ENCODE measurements at places on chromosomes 1 and 21. TPM values are rescaled to one million over a fixed set of nuclear protein-coding genes. Genes with fewer than 3 reads are reported as not detected.

- no peak overlapping the region for H3K4me3 ChIP-seq
- no peaks in the 10 kb centered on the region for H3K36me3 ChIP-seq
- peaks cover 3% of the 10 kb centered on the region for H3K27me3 ChIP-seq
- no peak overlapping the region for H3K27ac ChIP-seq
These were observed 36.4 kb downstream of the DNM3 start for GRCh38 chr1:171877701-171878100.

DNA sequence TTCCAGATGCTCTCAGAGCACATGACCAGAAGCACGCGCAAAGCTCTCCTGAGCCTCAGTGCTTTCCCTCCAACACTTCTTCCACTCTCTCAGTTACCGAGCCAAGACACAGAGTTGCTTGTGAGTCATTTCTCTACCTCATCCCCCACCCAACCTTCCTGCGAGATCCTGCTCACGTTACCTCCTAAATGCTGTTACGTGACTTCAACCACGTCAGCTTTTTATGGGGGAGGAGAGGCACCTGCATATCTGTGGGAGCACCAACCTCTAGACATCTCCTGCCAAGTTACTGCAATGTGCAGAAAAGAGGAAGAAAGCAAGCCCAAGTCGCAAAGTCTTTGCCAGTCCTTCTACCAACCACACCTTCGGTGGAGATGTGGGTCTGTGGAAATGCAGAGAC is 27.2 kb upstream of the ERG start:
- H3K27ac ChIP-seq, result no peak overlapping the region
- DNase-seq, result no peak
- no peak overlapping the region for H3K4me3 ChIP-seq

DNA sequence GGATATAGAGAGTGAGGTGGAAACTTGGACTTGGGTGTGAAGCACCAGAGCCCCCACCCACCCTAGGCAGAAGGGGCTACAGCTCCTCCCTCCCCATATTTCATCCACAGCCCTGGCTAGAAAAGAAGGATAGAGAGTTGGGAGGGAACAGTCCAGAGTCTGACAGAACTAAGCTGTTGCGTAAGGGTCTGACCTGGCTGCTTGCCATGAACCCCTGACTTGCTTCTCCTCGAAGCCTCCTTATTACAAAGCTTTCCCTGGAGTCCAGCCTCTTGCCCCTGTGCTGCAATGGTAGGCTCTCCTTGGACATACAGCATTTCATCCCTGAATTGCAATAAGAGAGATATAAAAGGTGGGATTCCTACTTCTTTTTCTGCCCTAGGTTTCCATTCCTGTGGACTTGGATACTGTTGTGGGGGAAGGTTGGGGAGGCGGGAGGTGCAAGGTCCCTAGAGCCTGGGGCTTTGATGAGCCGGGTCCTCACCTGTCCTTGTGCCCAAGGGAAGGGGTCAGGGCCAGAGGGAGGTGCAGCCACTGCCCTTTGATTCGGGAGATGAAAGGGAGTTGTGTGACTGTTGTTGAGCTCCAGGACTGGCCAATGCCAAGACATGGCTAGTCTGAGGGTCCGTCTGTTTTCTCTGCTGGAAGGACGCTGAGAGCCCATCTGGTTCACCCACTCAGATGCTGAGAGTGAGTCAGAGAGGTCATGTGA is 2.7 kb downstream of the RHBG start:
- DNase-seq, result no peak
- no peak overlapping the region for H3K27ac ChIP-seq
- H3K36me3 ChIP-seq, result no peaks in the 10 kb centered on the region
- no peak overlapping the region for H3K4me3 ChIP-seq
- peaks cover 5% of the 10 kb centered on the region for H3K4me1 ChIP-seq

GRCh38 chr1:115158181-115158580 is 68.9 kb upstream of the TSPAN2 start:
- H3K4me3 ChIP-seq, result no peak overlapping the region
- H3K36me3 ChIP-seq, result no peaks in the 10 kb centered on the region
- H3K4me1 ChIP-seq, result no peaks in the 10 kb centered on the region
- DNase-seq, result no peak
- no peaks in the 10 kb centered on the region for H3K27me3 ChIP-seq

DNA sequence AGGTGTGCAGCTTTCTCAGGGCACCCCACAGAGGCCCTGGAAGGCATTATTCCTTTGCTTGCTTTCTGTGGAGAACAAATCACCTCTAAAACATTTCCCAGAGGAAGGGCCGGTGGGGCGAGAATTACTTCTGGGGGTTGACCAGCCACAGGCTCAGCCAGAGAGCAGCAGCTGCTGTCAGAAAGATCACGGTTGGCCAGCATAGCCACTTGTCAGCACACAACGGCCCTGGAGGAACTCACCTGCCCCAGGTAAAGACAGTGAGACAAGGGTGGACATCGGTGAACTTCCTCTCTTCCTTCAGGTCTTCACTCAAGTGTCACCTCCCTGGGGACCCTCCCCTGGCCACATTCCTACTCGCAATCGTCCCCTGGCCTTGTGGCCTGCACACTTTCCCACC is 69.5 kb upstream of the CLDN14 start:
- no peaks in the 10 kb centered on the region for H3K27me3 ChIP-seq
- no peaks in the 10 kb centered on the region for H3K4me1 ChIP-seq

GRCh38 chr1:23611601-23612327 is 52.5 kb upstream of the ID3 start:
- DNase-seq, result peak; percentile 84
- peak overlapping the region; percentile 78 for H3K27ac ChIP-seq
- peak overlapping the region; percentile 51 for H3K4me3 ChIP-seq

- no peak overlapping the region for H3K27ac ChIP-seq
- no peak for DNase-seq
- no peaks in the 10 kb centered on the region for H3K27me3 ChIP-seq
- no peaks in the 10 kb centered on the region for H3K36me3 ChIP-seq
- no peaks in the 10 kb centered on the region for H3K4me1 ChIP-seq
- H3K4me3 ChIP-seq, result no peak overlapping the region
These were observed 20.0 kb upstream of the BCAR3 start for GRCh38 chr1:93701629-93702028.

DNA sequence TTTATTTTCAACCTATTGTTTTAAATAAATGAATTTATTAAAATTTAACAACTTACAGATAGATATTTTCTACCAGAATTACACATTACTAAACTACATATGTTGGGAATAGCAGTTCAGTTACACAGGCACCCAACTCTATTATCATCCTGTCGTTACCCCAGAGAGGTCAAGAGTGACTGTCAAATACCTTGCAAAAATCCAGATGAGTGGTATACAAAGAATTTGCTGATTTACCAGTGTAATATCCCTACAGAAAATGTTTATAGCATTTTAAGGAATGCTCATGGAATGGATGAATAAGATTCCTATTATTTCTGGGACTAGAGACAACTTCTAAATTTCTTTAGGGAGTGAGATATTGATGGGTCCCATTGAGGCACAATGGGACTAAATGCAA is 300.7 kb upstream of the RGS18 start:
- H3K27me3 ChIP-seq, result no peaks in the 10 kb centered on the region
- no peak overlapping the region for H3K27ac ChIP-seq
- H3K36me3 ChIP-seq, result no peaks in the 10 kb centered on the region
- DNase-seq, result no peak

- H3K36me3 ChIP-seq, result no peaks in the 10 kb centered on the region
- H3K27ac ChIP-seq, result no peak overlapping the region
- no peak for DNase-seq
- H3K4me3 ChIP-seq, result no peak overlapping the region
These were observed 82.4 kb downstream of the RGS21 start for GRCh38 chr1:192399161-192399560.

- DNase-seq, result no peak
- peaks cover 6% of the 10 kb centered on the region for H3K4me1 ChIP-seq
- peaks cover under 1% of the 10 kb centered on the region for H3K36me3 ChIP-seq
- H3K27ac ChIP-seq, result no peak overlapping the region
- no peak overlapping the region for H3K4me3 ChIP-seq
- H3K27me3 ChIP-seq, result no peaks in the 10 kb centered on the region
These were observed 24.6 kb upstream of the TRAPPC10 start for GRCh38 chr21:43987509-43987908.

- H3K4me1 ChIP-seq, result peaks cover 4% of the 10 kb centered on the region
These were observed 9.9 kb upstream of the MAPKAPK2 start for GRCh38 chr1:206674745-206675175.

DNA sequence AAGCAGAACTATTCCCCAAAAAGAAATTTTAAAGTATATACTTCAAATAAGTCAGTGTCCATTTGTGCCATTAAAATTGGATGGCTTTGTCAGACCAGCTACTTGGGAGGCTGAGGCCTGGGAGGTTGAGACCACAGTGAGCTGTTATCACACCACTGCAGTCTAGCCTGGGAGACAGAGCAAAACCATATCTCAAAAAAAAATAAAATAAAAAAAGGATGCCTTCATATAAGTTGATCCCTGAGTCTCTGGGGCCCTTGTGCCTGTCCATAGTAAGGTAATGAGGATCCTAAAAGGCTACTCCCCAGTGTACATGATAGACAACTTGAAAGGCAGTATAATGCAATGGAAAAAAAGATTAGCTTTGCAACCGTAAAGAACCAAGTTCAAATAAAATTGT is 81.2 kb upstream of the BARHL2 start:
- no peaks in the 10 kb centered on the region for H3K36me3 ChIP-seq
- DNase-seq, result no peak
- H3K27me3 ChIP-seq, result no peaks in the 10 kb centered on the region
- no peak overlapping the region for H3K27ac ChIP-seq
- no peak overlapping the region for H3K4me3 ChIP-seq

GRCh38 chr1:44571712-44572571 is 102.3 kb downstream of the TMEM53 start:
- peak; percentile 17 for DNase-seq
- peaks cover 2% of the 10 kb centered on the region for H3K27me3 ChIP-seq
- no peak overlapping the region for H3K27ac ChIP-seq

- H3K4me3 ChIP-seq, result no peak overlapping the region
- H3K27me3 ChIP-seq, result no peaks in the 10 kb centered on the region
- H3K27ac ChIP-seq, result no peak overlapping the region
- no peaks in the 10 kb centered on the region for H3K4me1 ChIP-seq
- no peaks in the 10 kb centered on the region for H3K36me3 ChIP-seq
These were observed 104.6 kb upstream of the TTC34 start for GRCh38 chr1:2906085-2906484.

GRCh38 chr1:54671985-54672608 is 30.5 kb downstream of the MROH7 start:
- H3K4me1 ChIP-seq, result no peaks in the 10 kb centered on the region
- peak; percentile 29 for DNase-seq
- no peaks in the 10 kb centered on the region for H3K36me3 ChIP-seq
- no peak overlapping the region for H3K4me3 ChIP-seq
- H3K27me3 ChIP-seq, result no peaks in the 10 kb centered on the region

DNA sequence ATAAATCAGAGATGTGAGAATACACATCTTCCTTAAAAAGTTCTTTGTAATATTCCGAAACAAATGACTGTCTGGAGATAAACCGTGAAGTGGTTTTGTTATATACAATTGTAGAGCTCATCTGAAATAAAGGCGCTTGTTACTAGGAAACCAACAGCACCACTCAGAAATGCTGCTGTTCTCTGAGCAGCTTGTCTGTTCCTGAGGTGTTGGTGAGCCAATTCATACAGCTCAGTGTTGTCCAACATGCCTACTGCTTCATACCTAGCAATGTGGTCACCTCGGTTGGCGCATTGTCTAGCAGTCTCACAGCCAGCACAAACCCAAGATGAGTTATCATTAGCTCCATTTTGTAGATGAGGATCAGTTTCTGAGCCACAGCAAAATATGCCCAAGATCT is 44.4 kb downstream of the GFI1 start:
- H3K27me3 ChIP-seq, result no peaks in the 10 kb centered on the region
- DNase-seq, result no peak
- H3K4me3 ChIP-seq, result no peak overlapping the region
- no peak overlapping the region for H3K27ac ChIP-seq
- no peaks in the 10 kb centered on the region for H3K36me3 ChIP-seq

DNA sequence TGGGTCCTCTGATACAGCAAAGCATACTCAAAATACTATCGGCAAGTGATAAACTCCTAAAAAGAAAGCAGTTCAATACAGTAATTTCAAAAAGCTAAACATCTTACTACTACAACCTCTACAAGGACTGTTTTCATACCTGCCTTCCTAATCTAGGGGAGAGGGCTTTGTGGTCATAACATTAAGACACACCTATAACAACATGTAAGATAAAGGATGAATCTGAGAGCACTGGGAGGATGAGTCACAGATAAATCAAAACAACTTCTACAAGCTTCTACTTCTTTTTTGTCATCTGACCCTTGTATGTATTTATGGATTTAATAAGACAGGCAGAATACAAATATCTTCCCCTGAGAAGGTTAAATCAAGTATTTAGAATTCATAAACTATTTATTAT is 40.0 kb downstream of the LTN1 start:
- no peak overlapping the region for H3K27ac ChIP-seq
- H3K36me3 ChIP-seq, result peaks cover 73% of the 10 kb centered on the region

DNA sequence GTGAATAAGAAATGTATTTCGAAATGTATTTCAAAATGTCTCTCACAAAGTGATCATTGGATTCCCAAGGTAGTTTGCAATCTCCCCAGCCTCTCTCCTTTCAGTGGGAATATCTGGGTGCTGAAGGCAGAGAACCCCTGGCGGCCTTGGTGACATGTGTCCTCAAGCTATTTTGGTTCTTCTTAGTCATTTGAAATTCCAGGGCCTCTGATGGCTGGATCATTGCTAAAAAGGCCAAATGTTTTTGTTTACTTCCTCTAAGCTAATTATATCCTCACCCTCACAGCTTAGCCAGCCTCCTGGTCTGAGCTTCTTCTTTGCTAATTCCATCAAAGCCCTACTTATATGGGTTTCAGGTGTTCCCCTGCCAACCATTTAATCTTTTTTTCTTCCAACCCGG is 71.2 kb downstream of the LRRC40 start:
- no peaks in the 10 kb centered on the region for H3K27me3 ChIP-seq
- H3K27ac ChIP-seq, result no peak overlapping the region
- H3K4me3 ChIP-seq, result no peak overlapping the region
- H3K36me3 ChIP-seq, result no peaks in the 10 kb centered on the region
- no peak for DNase-seq

- no peaks in the 10 kb centered on the region for H3K36me3 ChIP-seq
- H3K4me3 ChIP-seq, result no peak overlapping the region
- DNase-seq, result no peak
- no peak overlapping the region for H3K27ac ChIP-seq
- H3K27me3 ChIP-seq, result no peaks in the 10 kb centered on the region
These were observed 12.5 kb upstream of the TTC22 start for GRCh38 chr1:54813485-54814125.

DNA sequence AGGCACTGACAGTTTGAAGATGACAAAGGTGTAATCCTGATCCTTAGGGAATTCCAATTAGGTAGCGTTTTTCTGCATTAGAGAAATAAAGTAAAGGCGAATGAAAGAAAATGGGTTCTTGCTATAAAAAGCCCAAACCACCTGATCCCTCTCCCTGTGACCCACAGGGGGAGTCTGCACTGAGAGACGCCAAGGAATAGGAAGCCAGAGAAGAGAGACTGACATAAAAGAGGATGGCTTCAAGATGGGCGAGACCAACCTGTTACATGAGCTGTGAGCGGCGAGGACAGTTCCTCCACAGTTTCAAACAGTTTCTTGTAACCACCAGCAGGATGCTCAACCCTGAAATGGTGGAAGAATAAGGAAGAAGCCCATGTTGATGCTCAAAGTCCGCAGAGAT is 1.4 kb downstream of the RPE65 start:
- H3K36me3 ChIP-seq, result no peaks in the 10 kb centered on the region
- no peaks in the 10 kb centered on the region for H3K4me1 ChIP-seq
- H3K27ac ChIP-seq, result no peak overlapping the region
- no peak for DNase-seq
- no peak overlapping the region for H3K4me3 ChIP-seq
- no peaks in the 10 kb centered on the region for H3K27me3 ChIP-seq

Gene CFAP74
- total RNA-seq, result not detected

Gene BCAR3
- 0.62 TPM for total RNA-seq

Gene GUCA2A
- total RNA-seq, result not detected

Gene TCP10L
- 0.37 TPM for total RNA-seq

Gene MPL
- total RNA-seq, result 2.2 TPM

Gene SLAMF1
- 70.3 TPM for total RNA-seq

Gene SUSD4
- total RNA-seq, result 2.8 TPM

Data from CD4-positive, CD25-positive, alpha-beta regulatory T cell (primary cell).